ENCODE measurements at places on chromosomes 2 and 18. TPM values are rescaled to one million over a fixed set of nuclear protein-coding genes. Genes with fewer than 3 reads are reported as not detected.

DNA sequence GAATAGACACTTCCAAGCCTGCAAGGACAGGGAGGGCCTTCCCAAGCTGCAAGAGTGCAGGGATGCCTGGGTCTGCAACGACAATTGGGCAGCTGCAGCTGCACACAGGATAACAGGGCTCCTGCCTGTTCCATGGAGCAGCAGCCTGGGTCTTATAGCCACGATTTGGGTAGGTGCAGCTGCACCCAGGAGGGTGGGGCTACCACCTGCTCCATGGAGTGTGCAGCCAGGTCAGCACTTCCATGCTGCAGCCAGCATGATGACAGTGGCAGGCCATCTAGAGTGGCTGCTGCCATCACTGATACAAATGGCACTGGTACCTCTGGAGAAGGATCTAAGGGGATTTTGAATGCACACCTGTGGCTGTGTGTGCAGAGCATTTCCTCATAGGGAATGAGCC, 528.5 kb downstream of the DSC3 start:
- DNase-seq: no peak

HOXD12 gene
- total RNA-seq: not detected

STARD6 gene
- total RNA-seq: not detected

ATIC gene
- 315 TPM for total RNA-seq

GRCh38 chr18:5162111-5162510, 34.9 kb downstream of the AKAIN1 start:
- DNase-seq: no peak

SCYGR8 gene
- not detected for total RNA-seq

DNA sequence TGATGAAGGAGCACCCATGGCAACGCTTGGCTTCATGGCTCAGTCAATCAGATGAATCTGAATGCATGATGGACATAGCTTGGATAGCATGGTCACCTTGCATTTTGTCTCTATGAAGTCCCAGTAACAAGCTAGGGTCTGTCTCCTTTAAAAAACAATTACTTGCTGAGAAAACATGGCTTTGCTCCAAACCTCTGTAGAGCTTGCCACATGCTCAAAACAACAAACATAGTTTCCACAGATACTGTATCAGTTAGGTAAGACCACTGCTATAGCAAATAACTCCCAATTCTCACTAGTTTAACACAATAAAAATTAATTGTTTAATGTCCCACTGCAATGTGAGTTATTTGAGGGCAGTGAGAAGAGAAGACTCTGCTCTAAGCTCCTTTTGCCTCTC, 401.0 kb downstream of the IRS1 start:
- DNase-seq: no peak

CD28 gene
- total RNA-seq: 66.4 TPM

DNA sequence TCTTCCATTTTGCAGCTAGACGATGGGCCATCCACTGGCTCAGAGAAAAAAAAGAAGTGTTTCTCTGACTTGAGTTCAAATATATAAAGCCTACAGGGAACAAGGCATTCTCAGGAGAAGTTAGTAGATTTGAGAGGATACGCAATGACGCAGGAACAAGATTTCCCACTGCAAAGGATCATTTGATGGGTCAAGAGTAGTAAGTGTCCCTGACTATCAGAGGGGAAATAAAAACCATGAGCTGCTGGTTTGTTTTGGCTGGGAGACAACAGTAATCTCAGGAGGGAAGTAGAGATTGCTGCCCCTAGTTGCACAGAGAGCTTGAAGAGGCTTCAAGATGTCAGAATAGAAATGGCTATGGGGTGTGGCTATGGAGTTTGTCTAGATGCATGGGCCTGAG, 22.3 kb upstream of the MYO1B start:
- DNase-seq: no peak

ZNF892 gene
- total RNA-seq: 4.3 TPM

GRCh38 chr18:59629894-59630293, 67.3 kb downstream of the CCBE1 start:
- no peak for DNase-seq

GRCh38 chr2:39728941-39729351, 50.1 kb downstream of the THUMPD2 start:
- DNase-seq: no peak

LHCGR gene
- not detected for total RNA-seq

WDFY1 gene
- total RNA-seq: 16.0 TPM

- DNase-seq: no peak
Measured at GRCh38 chr2:100802066-100802465, 17.9 kb upstream of the NPAS2 start.

- DNase-seq: no peak
Measured at GRCh38 chr2:85861180-85861579, 27.6 kb downstream of the ST3GAL5 start.

- DNase-seq: no peak
Measured at GRCh38 chr2:190410166-190410565, 2.0 kb downstream of the MFSD6 start.

DNA sequence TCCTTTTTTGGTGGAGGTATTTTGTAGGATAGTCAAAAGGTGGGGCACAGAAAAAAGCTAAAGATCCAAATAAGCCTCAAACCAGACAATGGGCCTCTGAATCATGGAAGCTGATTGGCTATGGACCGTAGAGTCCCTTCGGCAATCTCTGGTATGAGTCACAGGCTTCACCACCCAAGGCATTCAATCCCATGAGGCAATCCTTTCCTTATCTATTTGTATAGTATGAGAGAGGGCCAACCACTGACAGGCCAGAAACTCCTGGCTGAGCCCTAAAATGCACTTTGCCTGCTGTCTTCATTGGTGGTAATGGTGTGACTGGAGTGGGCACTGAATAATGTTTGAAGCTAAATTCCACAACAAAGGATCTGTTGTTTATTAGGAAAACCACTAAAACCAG, 38.7 kb upstream of the MEX3C start:
- no peak for DNase-seq

DNER gene
- not detected for total RNA-seq

EML6 gene
- 1.3 TPM for total RNA-seq

GRCh38 chr18:59286341-59286740, 13.1 kb upstream of the RAX start:
- DNase-seq: no peak

DNA sequence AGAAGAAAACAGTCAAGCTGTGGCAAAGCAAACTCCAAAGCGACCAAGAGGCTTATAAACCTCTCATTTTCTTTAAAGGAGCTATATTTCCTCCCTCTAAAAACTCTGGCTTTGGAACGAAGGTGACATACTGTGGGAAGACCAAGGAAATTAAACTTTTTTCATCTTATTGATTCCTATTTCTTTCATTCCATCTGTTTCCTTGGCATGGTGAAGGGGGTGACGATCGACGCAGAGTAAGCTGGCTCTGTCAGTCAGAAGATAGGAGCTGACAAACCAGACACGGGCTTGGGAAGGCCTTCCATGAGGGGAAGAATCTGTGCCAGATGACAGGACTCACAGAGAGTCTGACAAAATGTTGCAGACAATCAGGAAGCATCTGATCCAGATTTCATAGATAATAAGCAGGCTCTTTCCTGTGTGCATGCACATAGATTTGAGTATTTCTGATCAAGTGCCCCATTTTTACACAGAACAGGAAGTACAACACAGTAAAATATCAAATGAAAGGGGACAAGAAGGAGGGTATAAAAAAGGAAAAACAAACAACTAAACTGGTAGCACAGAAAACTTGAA, 261.7 kb downstream of the SATB2 start:
- no peak for DNase-seq

DNA sequence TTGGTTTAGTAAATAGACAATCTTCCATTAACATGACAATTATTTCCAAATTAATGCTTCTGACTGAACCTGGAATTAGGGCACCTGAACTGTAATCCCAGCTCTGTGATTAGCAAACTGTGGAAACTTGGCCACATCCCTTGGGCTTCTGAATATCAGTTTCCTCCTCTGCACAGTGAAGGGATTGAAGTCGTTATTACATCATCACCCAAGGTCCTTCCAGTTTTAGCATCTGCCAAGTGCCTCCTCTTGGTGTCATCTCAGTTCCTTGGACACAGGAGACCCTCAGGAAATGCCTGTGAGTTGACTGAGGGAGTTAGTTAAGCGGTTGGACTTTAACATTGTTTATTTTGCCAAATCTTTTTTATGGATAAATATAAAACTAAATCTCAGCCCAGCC, 64.8 kb downstream of the MOGAT1 start:
- no peak for DNase-seq

DNA sequence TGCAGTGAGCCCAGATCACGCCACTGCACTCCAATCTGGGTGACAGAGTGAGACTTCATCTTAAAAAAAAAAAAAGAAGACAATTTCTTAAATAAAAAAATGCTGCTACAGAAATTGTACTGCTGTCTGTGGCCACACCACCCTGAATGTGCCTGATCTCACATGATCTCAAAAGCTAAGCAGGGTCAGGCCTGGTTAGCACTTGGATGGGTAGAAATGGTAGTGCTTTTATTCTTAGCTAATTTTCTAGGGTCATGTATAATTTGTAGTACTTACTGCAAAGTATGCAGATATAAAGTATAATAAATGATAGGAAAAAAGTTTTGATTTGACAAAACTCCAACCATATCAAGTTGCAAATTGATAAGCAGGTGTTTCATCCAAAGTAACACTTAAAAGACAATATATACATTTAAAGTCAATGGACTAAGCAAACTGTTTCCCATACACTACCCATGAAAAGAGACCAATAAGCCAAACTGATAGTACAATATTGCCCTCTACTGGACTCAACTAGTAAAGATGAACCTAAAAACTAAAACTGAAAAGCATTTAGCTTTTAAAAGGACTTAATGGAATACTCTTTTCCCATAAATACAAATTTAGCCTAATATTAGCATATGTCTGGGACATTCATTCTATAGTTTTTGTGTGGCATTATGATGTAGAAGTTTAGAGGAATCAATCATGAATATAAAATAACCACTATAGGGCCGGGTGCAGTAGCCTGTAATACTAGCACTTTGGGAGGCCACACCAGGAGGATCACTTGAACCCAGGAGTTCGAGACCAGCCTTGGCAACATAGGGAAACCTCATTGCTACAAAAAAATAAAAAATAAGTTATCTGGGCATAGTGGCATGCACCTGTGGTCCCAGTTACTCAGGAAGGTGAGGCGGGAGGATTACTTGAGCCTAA, 18.6 kb upstream of the PEX13 start:
- DNase-seq: peak; percentile 7

DNA sequence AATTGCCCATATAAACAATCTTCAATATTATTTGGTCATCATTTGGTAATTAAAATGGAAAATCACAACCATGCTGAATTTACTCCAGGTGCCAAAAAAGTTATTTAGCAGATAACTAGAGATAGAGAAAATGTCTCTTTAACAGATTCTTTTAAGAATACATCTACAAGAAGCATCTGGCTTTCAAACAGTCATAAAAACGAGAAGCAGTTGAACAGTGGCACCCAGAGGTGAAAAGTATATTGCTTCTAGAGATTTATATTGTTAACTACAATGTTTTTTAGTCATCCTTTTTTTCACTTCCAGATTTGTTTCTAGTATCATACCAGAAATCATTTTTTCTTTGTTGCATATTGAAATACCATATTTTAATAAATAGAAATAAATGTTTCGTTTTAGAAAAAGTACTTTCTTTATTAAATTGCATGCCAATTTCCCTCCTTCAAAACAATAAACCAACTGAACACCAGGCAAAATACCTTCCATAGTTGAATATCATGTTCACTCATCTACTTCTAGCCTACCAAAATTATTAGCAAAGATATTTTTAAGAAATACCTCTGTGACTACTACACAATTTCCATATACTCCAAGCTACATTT, 65.4 kb upstream of the HNRNPA3 start:
- DNase-seq: no peak

DNA sequence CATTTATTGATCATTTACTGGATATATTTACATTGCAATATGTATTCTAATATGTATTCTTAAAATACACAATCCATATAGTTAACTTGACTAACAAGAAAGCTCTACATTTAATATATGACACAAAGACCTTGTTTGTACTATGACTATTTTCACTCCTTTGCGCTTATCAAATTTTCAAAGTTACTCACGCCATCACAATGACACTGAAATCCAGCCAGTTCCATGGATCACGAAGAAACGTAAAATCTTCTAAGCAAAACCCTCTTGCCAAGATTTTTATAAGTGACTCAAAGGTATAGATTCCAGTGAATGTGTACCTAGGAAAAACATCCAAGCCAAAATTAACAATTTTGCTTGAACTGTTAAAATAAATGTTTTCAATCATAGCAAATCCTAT, 39.6 kb downstream of the SCN3A start:
- DNase-seq: no peak

RPIA gene
- 69.0 TPM for total RNA-seq

DNA sequence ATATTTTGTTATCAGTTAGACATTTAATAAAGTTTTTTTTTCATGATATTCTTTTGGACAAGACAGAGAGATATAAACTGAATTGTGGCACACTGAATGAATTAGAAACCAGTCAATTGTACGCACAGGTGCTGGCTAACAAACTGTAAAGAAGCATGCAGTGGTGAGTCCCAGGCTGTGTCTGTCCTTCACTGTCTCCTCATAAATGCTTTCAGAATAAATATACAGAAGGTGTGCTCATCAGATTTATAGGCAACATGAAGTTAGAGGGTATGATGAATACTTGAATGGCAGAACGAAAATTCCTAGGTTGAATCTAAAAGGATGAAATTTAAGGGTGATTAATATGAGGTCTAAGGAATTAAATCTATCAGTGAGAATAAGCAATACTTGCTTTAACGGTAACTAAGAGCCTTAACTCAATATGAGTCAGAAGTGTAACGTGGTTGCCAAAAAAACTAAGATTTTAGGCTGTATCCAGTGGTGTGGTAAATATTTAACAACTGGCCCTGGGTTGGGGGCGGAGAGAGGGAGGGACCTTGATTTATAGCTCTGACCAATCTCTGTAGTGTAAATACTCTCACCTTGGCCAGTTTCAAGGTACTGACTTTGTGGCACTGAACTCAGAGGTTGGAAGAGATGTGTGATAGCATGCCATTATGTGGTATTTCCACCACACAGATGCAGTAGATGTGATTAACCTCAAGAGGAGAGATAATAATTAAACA, 41.9 kb upstream of the AAK1 start:
- peak; percentile 17 for DNase-seq

- DNase-seq: no peak
Measured at GRCh38 chr18:79902075-79902474, 49.4 kb downstream of the SLC66A2 start.

DNA sequence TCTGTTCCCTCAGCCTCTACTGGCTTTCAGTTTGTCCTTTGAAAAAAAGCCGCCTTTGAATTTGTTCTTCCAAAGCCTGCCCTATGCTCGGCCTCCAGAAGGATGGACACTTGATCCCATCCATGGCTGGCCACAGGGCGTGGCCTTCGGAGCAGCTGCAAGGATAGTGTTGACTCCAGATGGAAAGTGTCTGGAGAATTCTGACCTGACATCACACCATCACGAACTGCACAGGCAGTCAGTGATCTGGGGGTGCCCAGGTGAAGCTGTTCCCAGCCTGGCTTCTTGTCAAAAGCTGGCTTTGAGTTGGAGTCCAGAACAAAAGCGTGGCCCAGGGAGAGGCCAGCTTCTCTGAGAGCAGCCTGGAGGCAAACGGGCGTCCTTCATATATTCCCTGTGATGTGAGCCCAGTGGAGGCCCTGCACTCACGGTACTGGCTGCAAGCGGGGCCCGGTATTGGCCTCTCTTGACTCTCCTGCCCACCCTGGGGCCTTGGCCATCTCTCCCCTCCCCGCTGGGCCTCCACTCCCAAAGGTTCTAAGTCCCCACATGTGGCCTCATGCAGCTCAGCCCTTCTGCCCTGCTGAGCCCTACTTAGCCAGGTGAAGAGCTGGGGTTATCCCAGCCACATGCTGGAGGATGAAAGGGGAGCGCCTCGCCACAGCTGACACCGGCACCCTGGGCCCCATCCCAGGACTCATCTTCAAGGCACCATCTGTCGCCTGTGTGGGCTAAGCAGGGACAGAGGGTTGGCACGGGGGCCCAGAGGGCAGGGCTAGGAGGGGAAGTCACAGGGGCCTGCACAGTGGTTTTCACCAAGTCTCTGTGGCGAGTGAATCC, 20.4 kb upstream of the ATOH8 start:
- DNase-seq: no peak

Measured in CD8-positive, alpha-beta memory T cell (primary cell).